EH (cell line): ENCODE measurements at places on chromosomes 5 and 9.
A peak's percentile ranks its signal among the peaks of the same experiment; 100 is the strongest.

DNA sequence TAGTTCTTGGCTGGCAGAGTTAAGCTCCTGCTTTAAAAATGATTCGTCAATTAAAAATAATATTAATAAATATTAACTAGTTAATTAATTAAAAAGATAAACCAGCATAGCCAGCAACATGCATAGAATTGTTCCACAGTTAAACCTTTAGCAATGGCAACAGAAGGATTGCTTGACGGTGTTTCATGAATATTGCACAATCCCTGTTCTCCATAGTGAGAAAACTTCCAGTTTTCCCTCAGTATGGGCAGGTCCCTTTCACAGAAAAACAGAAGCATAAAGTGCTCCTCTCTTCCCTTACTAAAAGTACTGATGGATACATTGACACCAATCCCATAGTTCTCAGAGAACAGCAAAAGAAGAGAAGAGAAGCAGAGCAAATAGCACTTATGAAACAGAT is 71.4 kb upstream of the CAST start:
- DNase-seq = peak; percentile 15

GRCh38 chr9:22036866-22037626 is 27.9 kb upstream of the CDKN2B start:
- DNase-seq = no peak

DNA sequence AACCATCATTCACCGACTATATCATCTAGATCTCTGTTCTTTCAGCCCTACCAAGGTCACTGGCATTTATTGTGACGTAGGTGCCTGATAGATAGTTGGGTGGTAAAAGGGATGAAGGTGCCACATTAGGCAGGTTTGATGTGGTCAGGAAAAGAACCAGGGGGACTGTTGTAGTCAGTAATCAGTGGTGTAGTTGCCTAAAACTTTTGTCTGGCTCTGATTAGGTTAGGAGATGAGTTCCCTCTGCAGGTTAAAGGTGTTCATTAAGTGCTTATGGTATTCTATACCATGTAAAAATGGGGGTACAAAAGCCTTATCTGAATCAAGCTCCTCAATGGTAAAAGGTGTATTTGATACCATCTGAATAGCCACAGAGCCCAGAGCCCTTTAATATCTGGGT is 55.6 kb downstream of the KCNN2 start:
- DNase-seq = no peak

GRCh38 chr9:5778805-5779204 is 54.1 kb downstream of the ERMP1 start:
- no peak for DNase-seq

DNA sequence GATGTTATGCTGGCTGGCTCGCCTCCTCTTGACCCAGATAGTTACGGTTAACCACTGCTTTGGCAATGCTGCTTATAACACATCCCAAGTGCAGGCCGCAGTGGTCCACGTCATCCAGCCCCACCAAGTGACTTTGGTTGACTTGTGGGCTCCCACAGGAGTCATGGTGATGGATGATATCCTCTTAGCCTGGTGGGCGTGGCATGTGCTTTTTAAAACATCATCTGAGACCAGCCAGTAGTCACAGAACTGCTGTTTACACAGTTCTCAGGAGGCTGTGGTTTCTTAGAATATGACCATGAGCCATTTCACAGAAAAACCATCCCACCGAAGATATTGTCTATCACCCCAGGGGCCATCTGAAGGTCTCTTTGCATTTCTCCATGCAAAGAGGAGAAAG is 216.9 kb downstream of the SH3GL2 start:
- no peak for DNase-seq

DNA sequence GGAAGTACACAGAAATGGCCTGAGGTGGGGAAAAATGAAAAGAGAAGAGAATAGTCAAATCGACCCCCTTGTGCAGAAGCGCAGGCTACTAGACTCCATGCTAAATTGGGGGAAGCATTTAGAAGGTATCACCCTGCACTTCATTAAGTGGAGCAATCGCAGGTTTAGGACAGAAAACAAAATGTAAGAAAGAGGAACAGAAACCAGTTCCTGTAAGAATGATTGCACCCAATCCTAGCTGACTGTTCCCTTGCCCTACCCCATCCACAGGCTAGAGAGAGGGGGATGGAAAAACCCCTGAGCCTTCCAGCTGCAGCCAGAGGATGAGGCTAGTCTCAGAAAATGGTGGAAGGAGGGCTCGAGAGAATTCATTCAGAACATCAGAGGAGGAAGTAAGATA is 23.9 kb upstream of the PPP1R2B start:
- no peak for DNase-seq

DNA sequence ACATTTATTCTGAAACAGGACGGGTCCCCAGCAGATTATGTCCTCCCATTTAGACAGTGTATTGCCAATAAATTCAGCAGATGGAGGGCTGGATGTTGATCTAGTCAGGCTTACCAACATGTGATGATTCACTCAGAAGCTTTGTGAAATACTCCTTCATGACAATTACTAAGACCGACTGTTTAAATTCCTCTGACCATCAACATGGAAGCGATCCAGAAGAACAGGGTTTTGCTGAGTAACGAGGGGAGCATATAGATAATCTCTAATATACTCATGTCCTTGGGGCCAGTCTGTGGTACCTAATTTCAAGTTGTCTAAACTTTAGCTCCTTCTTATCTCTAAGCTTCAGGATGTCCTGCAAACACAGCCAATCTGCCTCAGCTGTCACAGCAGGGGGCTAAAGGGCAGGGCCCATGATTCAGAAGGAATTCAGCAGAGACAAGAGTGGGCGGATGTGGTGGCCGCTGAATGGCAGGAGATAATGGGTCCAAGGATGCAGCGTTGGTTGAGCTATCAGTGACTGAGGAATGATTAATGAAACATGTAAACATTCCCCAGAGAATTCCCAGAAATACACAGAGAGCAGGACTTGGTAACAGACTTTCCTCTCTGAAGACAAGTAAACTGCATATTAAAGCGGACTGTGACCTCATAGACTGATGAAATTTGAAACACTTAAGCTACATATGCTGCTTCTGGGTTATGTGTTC is 109.4 kb downstream of the ANKRD55 start:
- DNase-seq = peak; percentile 100
